Activated naive CD4-positive, alpha-beta T cell treated with anti-CD3 and anti-CD28 coated beads, Interleukin-2, amount 50 U/mL, for 72 hours (primary cell): ENCODE measurements at places on chromosomes 11 and 22.

DNA sequence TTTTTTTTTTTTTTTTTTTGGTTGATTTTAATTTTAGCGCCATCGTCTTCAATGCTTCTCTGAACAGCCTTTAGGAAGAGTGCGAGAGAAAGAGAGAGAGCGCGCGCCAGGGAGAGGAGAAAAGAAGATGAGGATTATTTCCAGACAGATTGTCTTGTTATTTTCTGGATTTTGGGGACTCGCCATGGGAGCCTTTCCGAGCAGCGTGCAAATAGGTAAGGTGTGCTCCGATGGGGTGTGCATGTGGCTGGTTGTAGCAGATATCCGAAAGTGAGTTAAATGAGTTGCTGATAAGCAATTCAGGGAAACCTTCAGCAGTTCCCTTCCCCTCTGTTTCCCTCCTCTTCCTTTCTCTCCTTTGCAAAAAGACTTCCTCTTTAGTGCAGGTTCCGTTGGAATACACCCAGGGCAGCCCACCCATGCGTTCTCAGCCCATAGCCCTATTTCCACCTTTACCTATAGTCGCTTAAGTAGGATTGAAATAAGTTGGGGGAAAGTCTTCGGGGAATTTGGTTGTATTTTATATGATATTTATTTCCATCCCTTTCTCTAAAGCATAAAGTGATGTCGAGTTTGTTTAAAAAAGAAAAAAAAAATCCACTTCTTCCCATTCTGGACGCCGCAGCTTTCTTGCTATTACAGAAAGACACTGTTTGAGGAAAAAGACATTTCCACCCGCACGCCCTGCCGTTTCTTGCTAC is 1.1 kb downstream of the GRIA4 start:
- no peak for DNase-seq

DNA sequence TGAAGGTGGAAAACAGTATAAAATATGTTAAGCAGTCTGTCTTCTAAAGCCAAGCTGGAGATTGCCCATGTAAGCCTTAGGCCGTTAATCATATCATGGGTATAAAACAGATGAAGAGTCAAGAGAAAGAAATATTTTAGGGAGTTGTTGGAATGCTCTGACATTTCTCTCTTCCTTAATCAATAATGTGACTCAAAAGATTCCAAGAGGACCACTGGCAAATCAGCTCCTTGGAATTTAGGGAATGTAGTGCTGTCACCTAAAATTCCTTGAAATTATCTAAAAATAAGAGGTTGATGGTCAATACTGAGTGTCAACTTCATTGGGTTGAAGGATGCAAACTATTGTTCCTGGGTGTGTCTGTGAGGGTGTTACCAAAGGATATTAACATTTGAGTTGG is 525.9 kb downstream of the KCNA4 start:
- DNase-seq = no peak

DNA sequence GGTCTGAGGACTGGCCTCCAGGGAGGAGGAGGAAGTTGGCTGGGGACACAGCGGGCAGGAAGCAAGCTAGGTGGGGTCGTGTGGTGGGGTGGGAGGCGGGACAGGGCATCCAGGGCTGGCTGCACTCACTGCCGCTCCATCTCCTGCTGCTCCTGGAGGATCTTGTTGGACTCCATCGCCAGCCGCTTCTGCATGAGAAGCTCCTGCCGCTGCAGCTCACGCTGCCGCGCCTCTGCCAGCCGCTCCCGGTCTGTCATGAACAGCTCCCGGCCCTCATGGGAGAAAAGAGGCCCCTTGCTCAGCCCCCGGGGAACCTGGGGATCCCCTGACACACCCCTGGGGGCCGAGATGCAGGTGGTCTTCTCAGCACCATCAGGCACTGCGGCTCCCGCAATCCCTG is 21.6 kb downstream of the USH1C start:
- DNase-seq = no peak

- DNase-seq = peak; percentile 29
Measured at GRCh38 chr11:69841859-69842698, 22.9 kb upstream of the FGF3 start.

GRCh38 chr22:45552580-45553350 is 50.1 kb downstream of the FBLN1 start:
- no peak for DNase-seq

DNA sequence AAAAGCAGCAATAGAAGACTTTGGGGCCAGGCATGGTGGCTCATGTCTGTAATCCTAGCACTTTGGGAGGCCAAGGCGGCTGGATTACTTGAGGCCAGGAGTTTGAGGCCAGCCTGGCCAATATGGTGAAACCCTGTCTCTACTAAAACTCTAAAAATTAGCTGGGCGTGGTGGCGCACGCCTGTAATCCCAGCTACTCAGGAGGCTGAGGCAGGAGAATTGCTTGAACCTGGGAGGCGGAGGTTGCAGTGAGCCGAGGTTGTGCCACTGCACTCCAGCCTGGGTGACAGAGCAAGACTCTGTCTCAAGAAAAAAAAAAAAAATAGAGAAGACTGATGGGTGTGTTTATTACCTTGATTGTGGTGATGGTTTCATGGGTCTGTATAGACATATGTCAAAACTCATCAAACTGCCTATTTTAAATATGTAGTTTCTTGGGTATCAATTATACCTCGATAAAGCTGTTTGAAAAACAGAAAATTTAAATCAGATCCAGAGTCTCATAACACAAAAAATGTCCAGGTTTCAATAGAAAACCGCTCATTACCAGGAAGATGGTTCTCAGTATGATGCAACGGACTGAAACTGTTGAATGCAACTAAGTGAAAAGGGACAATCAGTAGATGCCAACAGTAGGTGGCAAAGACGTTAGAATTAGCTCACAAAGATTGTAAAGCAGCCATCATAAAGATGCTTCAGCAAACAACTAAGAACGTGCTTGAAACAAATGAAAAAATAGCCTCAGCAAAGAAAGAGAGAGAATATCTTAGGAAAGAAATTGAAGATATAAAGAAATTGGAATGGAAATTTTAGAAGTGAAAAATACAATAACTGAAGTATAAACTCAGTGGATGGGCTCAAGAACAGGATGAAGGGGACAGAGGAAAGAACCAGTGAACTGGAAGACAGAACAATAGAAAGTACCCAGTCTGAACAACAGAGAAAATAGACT is 33.1 kb upstream of the SEPTIN5 start:
- DNase-seq = no peak

GRCh38 chr11:71255800-71256479 is 3.6 kb upstream of the SHANK2 start:
- no peak for DNase-seq

DNA sequence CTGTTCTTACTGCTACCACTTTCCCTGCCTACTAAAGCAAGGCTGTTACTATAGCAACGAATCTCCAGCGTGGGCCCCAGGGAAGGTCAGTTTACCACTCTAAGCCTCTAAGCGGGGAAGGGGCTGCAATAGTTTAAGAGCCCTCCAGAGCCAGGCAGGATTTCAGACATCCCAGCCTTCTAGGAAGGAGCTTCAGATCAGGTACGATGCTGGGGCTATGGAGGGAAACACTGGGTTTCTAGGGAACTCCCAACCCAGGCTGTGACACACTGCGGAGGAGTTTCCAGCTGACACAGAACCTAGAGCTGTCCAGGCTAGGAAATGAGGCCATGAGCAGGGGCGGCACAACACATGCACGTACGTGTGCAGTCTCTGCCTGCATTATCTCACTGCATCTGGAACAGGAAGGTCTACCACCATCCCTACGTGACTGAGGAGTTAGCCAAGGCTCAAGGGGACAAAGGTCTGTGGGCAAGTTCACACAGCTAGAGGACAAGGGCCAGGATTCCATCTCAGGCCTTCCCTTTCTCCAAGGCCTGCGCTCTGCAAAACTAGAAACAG is 20.4 kb downstream of the HPS4 start:
- no peak for DNase-seq

- DNase-seq = no peak
Measured at GRCh38 chr11:96413408-96413807, 23.6 kb downstream of the JRKL start.

GRCh38 chr11:85672105-85672902 is 7.4 kb upstream of the CREBZF start:
- no peak for DNase-seq

DNA sequence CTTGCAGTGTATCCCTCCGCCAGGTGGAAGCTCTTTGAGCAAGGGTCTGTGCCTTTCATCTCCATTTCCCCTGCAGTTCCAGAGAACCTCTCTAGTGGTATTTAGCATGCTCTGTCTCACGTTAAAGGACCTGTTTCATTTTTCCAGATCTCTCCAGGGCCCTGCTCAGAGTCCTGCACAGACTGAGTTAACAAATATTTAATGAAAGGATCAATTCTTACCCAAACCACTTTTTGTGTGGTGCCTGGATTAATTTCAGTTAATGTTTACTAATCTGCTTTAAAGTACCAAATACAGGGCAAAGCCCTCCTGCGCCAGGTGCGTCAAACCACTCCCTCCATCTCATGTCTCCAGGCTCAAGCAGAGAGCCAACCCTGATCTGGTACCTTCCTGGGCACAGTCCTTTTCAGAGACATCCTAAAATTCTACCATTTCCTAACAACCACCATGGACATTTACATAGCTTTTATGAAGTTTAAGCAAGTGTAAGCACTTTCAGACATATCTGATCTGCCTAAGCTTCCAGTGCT is 18.7 kb upstream of the ACER3 start:
- no peak for DNase-seq

DNA sequence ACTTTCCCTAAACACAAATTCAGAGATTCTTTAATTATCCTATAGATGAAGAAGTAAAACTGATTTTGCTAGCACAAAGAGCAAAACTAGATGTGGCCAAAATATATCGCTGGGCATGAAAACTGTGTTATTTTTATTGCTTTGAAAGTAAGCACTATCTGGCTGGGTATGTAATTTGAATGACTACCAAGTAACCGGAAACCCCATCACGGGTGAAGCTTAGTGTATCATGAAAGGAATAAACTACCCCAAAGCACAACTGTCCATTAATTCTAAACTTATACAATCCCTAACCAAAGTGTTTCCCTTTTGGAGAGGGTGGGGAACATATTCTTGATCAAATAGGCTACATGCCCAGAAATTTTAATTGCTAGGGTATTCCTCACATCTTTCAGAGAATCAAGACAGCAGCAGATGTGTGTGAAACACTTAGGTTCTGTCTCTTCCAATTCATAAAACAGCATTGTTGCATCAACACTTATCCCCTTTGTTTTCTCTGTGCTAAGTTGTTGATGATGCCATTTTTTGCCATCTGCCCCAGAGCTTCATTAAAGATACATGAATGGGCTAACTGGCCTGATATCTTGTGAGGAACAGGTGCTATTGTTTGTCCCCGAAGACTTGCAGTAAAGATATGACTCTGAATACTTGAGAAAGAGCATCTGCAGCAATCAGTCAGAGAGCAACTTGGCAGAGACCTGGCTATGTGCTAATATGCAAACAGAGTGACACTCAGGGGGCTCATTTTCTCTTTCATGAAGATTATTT is 238.2 kb downstream of the SOX6 start:
- DNase-seq = no peak

- peak; percentile 35 for DNase-seq
Measured at GRCh38 chr11:13287036-13287435, 9.4 kb downstream of the BMAL1 start.

DNA sequence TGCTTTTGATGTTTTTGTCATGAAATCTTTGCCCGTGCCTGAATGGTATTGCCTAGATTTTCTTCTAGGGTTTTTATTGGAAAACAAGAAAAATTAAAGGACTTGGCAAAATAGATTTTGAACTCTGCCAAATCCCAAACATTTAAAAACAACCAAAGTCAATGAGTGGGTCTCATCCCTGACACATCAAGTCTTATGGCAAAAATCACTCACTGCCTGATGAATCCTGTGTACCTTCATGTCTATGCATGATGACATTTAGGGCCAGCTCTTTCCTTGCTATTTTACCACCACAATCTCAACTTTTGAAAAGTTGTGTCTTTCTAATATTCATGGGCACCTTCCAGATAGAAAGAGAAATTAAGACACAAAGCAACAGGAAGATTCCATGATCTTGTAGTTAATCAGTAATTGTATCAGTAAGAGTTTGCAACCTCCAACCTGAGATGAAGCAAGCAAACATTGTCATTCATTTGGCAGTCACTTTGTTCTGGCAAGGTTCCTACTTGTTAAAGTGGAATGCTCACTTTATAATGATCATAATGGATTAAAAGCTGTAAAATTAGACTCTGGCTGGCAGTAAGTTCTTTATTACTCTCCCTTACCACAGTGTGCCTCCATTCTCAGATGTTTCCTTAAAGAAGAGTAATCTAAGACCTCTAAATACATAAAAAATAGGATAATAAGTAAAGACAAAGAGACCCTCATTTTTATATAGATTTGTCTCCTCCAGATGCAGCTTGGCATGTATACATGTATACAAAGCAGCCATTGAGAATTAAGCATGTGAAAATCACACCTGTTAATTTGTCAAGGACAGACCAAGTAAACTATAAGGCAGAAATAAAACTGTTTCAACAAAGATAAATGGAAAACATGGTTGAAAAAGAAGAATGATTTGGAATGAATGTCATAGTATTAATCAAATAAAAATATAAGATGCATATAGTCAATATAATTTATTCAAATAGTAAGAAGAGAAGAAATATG is 51.6 kb downstream of the ETS1 start:
- no peak for DNase-seq

DNA sequence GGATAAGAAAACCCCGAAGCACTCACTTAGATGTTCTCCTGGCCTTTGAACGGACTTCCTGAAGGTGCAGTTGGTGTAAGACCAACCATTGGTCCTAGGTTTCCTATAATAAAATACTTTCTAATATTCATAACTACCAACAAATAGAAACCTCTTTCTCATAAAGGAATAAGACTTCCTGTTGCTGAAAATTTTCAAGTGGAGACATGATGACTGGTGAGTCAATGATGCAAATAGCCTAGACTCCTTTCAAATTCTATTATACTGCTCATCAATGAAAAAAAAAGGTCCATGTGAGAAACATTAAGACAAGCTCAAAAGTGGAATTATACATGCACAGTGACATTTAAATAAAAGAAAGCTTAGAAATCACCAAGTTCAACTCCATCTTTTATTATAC is 862.8 kb downstream of the FAM181B start:
- no peak for DNase-seq

- DNase-seq = no peak
Measured at GRCh38 chr11:74019104-74019738, 10.3 kb upstream of the UCP3 start.

GRCh38 chr11:68146704-68147474 is 25.7 kb upstream of the CHKA start:
- no peak for DNase-seq

DNA sequence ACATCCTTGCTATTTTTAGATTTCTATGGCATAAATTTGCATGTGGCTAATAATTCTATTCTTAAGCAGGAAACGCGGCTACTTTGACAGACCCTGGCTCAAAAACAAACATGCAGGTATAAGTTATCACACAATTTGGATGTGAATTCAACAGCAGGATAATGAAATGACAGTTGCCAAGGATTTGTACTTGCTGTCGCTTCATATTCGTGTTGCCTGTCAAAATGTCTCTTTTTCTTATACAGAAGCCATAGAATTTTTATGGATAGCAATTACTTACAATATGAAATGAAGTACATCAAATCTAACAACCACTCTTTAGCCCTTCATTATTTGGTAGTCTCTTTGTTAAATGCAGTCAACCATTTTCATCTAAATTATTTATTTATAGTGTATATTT is 46.4 kb downstream of the DCDC1 start:
- no peak for DNase-seq

- DNase-seq = no peak
Measured at GRCh38 chr22:30591191-30591587, 521 bp downstream of the PES1 start.
